WERI-Rb-1 (cell line): ENCODE measurements at places on chromosomes 1 and 21.

DNA sequence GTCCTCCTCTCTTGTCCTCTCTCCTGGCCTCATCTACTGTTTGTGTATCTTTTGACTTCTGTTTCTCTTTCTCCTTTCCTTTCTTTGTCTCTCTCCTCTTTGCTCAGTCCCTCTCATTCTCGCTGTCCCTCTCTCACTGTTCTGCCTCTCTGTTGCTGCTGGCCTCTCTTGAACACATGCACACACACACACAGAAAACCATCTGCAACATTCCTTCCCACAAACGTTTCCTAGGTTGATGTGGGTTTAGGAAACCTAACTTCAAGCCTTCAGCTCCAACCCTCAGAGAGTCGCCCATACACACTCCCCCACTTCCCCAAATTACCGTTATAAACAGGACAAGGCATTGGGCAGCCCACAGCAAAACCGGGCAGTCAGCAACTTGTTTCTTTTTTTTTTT, 10.9 kb upstream of the SSBP3 start:
- DNase-seq = no peak

DNA sequence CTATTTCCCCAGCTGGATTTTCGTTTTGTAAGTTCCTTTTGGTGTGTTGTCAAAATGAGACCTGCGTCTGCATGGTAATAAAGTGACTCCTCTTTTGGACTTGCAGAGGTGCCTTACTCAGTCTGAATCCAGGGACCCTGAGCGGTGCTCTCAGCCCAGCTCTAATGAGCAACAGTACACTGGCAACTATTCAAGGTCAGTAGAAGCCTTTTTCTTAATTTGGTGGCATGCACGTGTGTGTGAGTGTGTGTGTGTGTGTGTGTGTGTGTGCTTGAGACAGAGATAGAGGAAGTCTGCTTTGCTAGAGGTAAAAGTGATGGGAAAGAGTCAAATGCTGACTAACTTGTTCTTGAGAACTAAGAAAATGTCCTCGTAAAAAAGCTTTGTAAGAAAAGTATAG, 105.4 kb downstream of the CD247 start:
- DNase-seq = no peak

DNA sequence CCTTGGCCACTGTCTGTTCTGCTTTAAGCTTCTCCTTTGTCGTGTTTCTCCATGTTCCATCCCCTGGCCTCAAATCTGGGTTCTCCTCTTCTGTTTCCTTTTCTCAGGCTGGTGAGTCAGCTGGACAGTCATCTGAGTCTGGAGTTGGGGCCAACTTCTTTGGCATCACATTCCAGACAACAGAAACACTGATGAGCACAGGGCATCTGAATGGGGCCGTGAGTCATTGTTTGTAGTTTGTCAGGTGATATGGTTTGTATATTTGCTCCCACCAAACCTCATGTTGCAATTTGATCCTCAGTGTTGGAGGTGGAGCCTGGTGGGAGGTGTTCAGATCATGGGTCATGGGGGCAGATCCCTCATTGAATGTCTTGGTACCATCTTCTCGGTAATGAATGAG, 14.3 kb upstream of the OLIG2 start:
- DNase-seq = no peak

- no peak for DNase-seq
Measured at GRCh38 chr1:1921901-1922701, 3.0 kb upstream of the TMEM52 start.

DNA sequence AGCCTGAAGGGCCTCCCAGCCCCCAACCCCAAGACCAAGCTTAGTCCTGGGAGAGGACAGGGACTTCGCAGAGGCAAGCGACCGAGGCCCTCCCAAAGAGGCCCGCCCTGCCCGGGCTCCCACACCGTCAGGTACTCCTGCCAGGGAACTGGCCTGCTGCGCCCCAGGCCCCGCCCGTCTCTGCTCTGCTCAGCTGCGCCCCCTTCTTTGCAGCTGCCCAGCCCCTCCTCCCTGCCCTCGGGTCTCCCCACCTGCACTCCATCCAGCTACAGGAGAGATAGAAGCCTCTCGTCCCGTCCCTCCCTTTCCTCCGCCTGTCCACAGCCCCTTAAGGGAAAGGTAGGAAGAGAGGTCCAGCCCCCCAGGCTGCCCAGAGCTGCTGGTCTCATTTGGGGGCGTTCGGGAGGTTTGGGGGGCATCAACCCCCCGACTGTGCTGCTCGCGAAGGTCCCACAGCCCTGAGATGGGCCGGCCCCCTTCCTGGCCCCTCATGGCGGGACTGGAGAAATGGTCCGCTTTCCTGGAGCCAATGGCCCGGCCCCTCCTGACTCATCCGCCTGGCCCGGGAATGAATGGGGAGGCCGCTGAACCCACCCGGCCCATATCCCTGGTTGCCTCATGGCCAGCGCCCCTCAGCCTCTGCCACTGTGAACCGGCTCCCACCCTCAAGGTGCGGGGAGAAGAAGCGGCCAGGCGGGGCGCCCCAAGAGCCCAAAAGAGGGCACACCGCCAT, 21.9 kb upstream of the ARF1 start:
- DNase-seq = no peak

DNA sequence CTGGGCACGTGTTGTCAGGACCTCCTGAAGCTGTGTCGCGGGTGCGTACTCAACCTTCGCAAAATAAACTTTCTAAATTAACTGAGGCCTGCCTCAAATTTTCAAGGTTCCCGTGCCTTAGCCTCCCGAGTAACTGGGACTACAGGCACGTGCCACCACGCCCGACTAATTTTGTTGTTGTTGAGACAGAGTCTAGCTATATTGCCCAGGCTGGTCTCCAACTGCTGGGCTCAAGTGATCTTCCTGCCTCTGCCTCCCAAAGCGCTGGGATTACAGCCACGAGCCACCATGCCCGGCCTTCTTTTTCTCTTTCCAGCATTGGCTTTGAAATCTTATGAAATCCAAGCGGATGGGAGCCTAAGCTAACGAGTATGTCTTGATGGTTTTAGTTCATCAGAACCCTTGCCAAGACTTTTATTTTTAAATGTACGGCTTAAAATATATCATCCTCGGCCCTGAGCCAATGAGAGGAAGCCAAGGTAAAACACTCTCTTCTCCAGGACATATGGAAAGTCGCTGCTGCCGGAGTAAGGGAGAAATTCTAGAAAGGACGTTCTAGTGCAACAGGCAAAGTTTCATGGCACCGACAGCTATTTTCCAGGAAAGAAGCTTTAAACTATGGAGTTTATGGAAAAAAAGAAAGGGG, 12.7 kb upstream of the ERVH48-1 start:
- no peak for DNase-seq
